SW 1271 (cell line): ENCODE measurements at places on chromosomes 2 and 18.

GRCh38 chr2:68675470-68675869 lies 32.1 kb downstream of the PROKR1 start:
- DNase-seq: no peak

GRCh38 chr2:236623816-236624215 lies 54.2 kb downstream of the ACKR3 start:
- no peak for DNase-seq

DNA sequence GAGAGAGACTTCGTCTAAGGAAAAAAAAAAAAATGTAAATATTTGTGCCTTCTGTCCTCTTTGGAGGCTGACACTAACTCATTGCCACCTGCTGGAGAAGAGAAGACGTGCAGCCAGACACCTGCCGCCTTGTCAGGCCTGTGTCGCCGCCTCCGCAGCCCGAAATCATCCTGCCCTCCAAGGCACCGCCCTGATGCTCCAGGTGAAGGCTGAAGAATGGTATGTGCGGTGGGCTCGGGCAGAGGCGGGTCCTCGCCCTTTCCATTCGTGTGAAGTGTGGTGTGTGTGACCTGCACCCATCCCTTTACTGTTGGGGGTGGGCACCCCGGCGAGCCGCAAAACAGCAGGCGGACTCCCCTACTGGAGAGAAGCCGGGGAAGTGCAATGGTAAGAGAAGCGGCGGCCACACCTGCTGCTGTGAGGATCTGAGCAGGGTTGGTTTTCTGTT lies 60.4 kb downstream of the FAM161A start:
- peak; percentile 5 for DNase-seq

DNA sequence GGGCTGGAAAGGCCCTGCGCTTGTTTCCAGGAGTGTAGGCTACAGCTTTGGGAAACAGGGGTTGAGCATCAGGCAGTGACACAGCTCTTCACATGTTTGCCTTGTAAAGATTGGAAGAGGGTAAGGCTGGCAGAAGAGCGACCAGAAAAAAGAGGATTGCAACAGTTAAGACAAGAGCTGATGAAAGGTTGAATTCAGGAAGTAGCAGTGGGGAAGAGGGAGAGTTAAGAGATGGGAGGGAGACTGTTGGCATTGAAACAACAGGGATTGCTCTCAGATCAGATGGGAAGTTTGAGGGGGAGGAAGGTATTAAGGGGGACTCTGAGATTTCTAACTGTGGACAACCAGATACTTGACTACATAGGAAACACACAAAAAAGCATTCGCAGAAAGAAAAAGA lies 96.9 kb downstream of the CTAGE1 start:
- DNase-seq: no peak

DNA sequence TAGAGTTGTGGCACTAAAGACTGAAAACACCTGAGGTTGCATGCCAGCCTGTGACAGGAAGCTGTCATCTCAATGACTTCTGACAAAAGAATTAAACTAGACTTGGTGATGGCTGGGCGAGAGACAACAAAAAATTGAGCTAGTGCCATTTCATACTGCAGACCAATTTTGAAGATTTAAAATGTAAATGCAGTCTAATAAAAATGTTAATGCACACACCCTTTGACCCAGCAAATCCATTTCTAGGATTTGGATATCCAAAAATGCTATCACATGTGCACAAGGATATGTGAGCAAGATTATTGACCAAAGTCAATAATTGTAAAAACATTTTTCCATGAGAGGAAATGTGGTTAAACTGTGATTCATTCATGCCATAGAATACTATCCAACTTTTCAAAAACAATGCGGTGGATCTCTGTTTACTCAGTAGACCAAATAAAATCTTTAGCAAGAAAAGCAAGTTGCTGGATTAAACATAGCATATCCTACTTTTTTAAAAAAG lies 5.6 kb downstream of the FBXO36 start:
- DNase-seq: no peak

DNA sequence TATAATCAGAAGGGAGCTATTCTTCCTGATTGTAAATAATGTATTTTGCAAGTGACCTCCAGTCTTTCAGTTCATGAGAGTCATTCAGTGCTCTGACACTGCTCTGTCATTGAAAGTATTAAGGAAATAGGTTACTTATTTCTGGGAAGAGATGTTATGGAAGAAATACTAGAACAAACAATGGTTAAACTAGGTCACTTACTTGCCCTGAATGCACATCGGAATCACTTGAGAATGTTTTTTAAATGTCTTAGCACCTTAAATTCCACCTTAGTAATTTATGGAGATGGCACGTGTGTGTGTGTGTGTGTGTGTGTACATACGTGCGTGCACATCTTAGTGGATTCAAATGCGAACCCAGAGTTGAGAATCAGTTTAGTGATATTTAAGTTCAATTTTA lies 126.6 kb upstream of the KCNH7 start:
- no peak for DNase-seq

DNA sequence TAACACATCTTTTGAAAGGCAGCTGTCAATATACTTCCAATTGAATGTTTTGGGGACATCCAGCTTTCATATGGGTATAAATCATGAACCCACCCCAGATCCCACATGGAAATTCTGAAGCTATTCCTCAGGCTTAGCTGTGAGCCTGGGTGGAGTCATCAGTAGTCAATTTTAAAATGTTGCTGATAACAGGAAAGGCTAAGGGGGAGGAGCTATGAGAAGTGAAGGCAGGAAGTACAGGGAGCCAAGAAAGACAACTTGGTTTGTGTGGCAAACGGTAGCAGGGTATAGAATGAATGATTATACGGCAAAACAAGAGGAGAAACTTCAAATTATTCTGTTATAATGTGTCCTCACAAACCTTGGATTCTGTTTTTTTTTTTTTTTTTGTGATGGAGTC lies 108.6 kb downstream of the QPCT start:
- DNase-seq: no peak

DNA sequence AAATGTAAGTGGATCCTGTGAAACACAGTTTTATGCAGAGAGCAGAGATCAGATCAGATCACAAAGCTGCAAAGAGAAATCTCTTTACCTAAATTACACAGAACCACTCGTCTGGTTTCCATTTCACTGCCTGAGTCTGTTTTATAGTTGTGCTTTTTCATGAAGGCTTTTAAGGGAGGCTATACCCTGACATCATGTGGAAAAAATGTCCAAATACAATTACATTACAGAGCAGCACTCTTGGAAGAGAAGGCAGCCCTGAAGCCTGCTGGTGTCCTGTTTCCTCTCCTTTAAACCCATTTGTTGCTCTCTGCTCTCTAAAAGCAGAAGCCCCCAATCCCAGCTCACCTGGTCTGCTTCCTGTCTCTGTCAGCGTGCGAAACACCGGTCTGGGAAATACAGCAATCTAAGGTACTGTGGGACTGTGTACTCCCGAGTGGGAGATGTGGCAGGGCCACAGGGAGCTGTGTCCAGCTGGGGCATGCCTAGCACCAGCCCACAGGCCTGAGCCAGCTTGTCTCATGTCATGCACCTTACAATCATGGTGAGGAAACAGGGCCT lies 24.8 kb upstream of the ZFP36L2 start:
- DNase-seq: no peak

DNA sequence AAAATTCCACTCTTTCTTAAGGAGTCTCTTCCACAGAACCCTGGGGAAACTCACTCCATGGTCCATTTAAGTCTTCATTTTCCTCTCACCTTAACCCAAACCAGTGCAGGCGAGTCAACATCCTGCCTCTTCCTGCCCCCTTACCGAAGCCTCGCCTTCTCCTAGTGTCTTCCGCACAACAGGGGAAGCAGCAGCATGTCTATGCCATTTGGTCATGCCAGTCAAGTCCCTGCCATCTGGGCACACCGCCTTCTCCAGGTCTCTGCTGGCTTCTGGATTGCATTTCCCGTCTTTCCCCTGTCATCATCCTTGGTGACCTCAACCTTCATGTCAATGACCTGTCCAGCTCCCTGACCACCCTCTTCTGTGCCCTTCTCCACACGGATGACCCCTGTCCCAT lies 77.3 kb upstream of the FZD7 start:
- DNase-seq: no peak
